ENCODE measurements at places on chromosomes 1 and 21.

DNA sequence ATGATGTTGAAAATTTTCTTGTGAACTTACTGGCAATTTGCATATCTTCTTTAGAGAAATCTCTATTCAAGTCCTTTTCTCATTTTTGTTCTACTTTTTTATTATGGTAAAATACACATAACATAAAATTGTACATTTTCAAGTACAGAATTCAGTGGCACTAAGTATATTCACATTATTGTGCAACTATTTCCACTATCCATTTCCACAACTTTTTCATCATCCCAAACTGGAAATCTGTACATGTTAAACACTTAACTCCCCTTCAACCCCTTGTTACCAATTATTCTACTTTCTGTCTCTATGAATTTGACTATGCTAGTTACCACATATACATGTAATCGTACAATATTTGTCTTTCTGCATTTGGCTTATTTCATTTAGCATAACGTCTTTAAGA, 19.4 kb downstream of the EPS15 start:
- DNase-seq: no peak

- no peak for DNase-seq
Observed at GRCh38 chr1:53722025-53722424, 16.9 kb downstream of the GLIS1 start.

DNA sequence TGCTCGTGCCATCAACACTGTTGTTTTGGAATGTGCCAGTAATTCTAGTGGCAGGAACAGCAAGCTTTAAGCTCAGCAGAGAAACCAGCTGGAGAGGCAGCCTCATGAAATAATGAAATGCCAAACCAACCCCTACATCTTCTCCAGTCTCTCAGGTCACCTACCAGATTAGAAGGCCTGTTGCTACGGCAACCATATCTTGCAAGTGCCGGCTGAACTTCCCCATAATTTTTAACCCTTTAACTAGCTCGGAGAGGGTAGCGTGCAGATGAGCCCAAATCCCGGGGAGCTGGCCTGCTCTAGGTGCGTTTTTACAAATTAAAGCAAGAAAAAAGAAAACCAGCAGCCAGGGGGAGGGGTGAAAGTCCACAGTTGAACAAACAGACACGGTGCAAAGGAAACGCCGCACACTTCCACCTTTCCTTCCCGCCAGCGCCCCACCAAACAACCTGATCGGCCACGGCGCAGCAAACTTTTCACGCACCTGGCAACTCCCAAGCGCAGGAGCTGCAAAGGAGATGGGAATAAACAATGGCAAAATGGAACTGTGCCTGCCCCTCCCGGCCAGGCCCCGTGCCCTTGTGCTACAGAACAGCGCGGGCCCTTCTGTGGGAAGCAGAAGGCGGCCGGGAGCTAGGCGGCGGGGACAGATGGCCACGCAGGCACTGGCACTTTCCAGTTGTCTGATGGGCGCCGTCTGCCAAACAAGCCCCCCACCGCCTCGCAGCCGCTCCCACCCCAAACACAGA, 50.1 kb downstream of the SSBP3 start:
- no peak for DNase-seq

- no peak for DNase-seq
Observed at GRCh38 chr1:177772386-177772960, 197.4 kb downstream of the SEC16B start.

DNA sequence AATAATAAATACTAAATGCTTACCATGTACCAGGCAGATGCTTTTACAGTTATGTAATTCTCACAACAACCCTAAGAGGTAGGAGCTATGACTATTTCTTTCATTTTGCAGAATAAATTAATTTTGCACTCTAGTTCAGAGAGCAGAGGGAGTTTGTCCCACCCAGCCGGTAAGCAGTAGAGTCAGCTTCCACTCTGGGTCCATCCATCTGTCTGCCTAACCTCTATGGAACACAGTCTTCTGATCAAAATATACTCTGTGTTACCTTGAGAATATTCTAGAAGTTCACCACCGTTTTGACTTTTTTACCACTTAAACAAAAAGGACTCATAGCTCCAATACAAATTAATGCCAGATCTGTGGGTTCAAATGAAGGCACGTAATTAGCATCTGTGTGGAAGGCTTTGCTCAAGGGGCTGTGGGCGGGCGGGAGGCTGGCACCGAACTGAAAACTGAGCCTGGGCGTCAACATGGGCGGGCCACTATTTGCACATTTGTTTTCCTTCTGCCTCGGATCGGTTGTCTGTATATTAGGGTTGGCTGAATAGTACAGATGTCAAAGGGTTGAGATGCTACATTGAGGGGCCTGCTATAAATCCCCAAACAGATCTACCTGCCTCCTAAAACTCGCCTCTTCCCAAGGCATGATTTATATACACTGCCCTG, 33.1 kb upstream of the LMO4 start:
- no peak for DNase-seq

- no peak for DNase-seq
Observed at GRCh38 chr1:62398377-62398776, 38.5 kb upstream of the USP1 start.

- no peak for DNase-seq
Observed at GRCh38 chr1:150613061-150613920, 16.1 kb downstream of the ENSA start.

GRCh38 chr1:50968158-50968820, 1.8 kb upstream of the CDKN2C start:
- peak; percentile 78 for DNase-seq

Data from C1 segment of cervical spinal cord (tissue), 14 donors.